MCF 10A (cell line): ENCODE measurements at places on chromosomes 2 and 18. TPM values are rescaled to one million over a fixed set of nuclear protein-coding genes. Genes with fewer than 3 reads are reported as not detected.

The CD28 gene
- not detected in 2 replicates for total RNA-seq

The BMPR2 gene
- total RNA-seq = 27.4 and 30.5 TPM in 2 replicates

The CPLX4 gene
- total RNA-seq = not detected in 2 replicates

The TGFA gene
- total RNA-seq = 17.9 and 22.5 TPM in 2 replicates

The TOGARAM2 gene
- total RNA-seq = 0.16 TPM in 1 of 2 replicates, not detected in the other

The MALL gene
- 0.83 and 1.8 TPM in 2 replicates for total RNA-seq

The ECEL1 gene
- total RNA-seq = not detected in 2 replicates

The PLCL1 gene
- 0.12 and 0.22 TPM in 2 replicates for total RNA-seq

The PIK3C3 gene
- total RNA-seq = 50.5 and 55.4 TPM in 2 replicates

The UNC80 gene
- not detected in 2 replicates for total RNA-seq

The DSG1 gene
- total RNA-seq = not detected in 2 replicates

The TMEM18 gene
- total RNA-seq = 14.2 and 25.1 TPM in 2 replicates

The CAPN14 gene
- not detected in 2 replicates for total RNA-seq

The TMEM169 gene
- 0.25 and 0.35 TPM in 2 replicates for total RNA-seq

The SLC38A11 gene
- total RNA-seq = not detected in 2 replicates

The CTAGE1 gene
- total RNA-seq = not detected in 2 replicates

The COPS9 gene
- total RNA-seq = 146 and 197 TPM in 2 replicates

The NCKAP1 gene
- total RNA-seq = 160 and 187 TPM in 2 replicates

The MROH2A gene
- total RNA-seq = not detected in 2 replicates

The GNAL gene
- total RNA-seq = 1.6 and 2.3 TPM in 2 replicates

The TMEM178A gene
- 0.66 and 0.86 TPM in 2 replicates for total RNA-seq

The TDRD15 gene
- total RNA-seq = not detected in 2 replicates

The ARL6IP6 gene
- total RNA-seq = 18.9 and 23.7 TPM in 2 replicates

The ARHGAP15 gene
- total RNA-seq = 0.61 TPM in 1 of 2 replicates, not detected in the other

The SOX11 gene
- total RNA-seq = not detected in 2 replicates

The SKOR2 gene
- total RNA-seq = not detected in 2 replicates

The COL4A4 gene
- 0.25 and 0.30 TPM in 2 replicates for total RNA-seq

The KLHL14 gene
- not detected in 2 replicates for total RNA-seq

The ATG16L1 gene
- total RNA-seq = 26.4 and 28.7 TPM in 2 replicates

The KIAA1328 gene
- 4.1 and 5.5 TPM in 2 replicates for total RNA-seq

The YPEL5 gene
- 62.5 and 80.6 TPM in 2 replicates for total RNA-seq

The RAB6C gene
- total RNA-seq = not detected in 2 replicates

The CROCC2 gene
- not detected in 2 replicates for total RNA-seq

The LYG2 gene
- not detected in 2 replicates for total RNA-seq

The EVX2 gene
- total RNA-seq = not detected in 2 replicates

The ROCK2 gene
- 40.0 and 40.7 TPM in 2 replicates for total RNA-seq

The MPP4 gene
- 0.29 TPM in 1 of 2 replicates, not detected in the other for total RNA-seq

The OBSL1 gene
- 29.0 and 29.8 TPM in 2 replicates for total RNA-seq

The PELI1 gene
- total RNA-seq = 13.5 and 16.3 TPM in 2 replicates

The PRSS56 gene
- total RNA-seq = not detected in 2 replicates

The SP140 gene
- 0.61 TPM in 1 of 2 replicates, not detected in the other for total RNA-seq

The UGT1A8 gene
- not detected in 2 replicates for total RNA-seq

The PRKAG3 gene
- not detected in 2 replicates for total RNA-seq
